H4 (cell line): ENCODE measurements at places on chromosomes 7 and 10.

- no peak for DNase-seq
Measured at GRCh38 chr7:129785685-129786514, 166.9 kb downstream of the UBE2H start.

DNA sequence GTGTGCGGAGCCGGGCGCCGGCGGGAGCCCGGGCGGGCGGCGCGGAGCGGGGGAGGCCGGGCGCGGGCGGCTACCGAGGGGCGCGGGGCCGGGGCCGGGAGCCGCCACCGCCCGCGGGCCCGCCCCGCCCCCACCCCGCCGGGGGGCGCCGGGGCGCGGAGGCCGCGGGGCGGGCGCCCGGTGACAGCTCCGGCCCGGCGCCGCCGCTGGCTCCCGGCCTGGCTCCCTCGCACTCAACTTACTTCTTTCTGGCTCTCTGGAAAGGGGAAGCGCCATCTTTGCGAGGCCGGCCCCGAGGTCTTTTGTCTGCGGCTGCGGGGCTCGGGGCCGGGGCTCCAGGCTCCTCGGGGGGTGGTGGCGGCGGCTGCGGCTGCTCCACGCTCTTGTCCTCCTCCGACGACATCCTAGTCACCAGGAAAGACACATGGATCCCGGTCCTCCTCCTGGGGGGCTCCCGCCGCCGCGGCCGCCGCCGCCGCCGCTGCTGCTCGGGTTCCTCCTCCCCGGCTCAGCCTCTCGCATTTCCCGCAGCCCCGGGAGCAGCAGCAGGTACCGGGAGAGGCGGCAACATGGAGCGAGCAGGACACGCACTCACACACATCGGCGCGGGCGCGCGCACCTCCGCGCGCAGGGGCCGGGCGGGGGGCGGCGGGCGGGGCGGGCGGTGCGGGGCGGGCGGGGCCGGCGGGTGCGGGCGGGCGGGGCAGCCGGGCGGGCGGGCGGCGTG, at the start of gene KMT2C:
TSS of gene KMT2C (minus strand) at position 620 of the 727 bp plus-strand sequence. CDS start at position 403, 217 bp downstream.
- peak; percentile 28 for DNase-seq

GRCh38 chr7:37510043-37510634, 61.5 kb upstream of the ELMO1 start:
- DNase-seq, result peak; percentile 49

DNA sequence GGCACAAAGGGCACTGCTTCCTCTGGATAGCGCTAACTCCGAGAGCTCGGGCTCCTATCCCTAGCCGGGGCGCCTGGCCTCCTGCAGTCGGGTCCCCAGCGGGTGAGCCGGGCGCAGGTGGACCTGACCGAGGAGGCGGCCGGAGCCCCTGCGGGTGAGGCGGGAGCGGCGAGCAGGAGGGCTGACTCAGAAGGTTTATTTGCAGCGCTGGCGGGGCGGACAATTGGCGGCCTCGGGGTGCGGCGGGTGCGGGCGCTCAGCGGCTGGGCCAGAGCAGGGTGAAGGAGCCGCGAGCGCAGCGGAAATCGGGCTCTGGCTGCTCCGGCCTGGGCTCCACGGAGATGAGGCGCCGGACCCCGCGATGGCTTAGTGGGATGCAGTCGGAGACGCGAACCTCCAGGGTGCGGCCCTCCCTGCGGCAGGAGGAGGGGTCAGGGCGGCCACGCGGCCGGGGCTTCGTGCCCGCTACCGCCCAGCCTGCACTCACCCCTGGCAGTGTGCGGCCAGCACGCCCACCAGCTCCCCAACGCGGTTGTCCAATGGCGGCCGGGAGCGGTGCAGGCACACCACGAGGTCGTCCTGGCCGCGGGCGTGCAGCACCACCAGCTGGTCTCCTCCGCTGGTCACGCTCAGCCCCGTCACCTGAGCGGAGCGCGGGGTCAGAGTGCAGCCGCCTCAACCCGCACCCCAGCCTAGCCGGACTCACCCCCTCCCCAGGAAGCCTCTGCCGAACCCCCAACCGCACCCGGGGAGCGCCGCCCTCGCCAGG, 16.1 kb downstream of the MYO1G start:
- no peak for DNase-seq

DNA sequence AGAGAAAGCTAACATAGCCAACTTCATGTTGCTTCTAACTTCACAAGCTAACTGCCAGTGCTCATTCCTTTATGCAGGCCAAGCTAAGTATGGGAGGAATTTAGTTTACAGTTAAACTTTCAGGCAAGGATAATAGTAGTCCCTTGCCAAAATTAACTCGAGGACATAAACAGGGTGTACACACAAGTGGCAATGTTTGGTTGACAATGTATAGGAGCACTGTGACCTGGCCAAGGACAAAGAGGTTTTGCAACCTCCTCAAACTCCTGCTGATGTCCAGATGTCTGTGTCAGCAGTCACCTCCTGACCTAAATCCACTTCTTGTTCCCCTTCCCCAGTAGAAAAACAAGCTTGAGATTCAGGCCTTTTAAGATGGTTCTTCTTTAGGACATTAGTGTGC, 494.6 kb upstream of the KLF6 start:
- DNase-seq, result no peak
